ENCODE measurements at places on chromosomes 4 and X. TPM values are rescaled to one million over a fixed set of nuclear protein-coding genes. Genes with fewer than 3 reads are reported as not detected.

The TLL1 gene
- 12.5 TPM for total RNA-seq

The CLIC2 gene
- 10.4 TPM for total RNA-seq

The EREG gene
- under 0.01 TPM for total RNA-seq

The SFRP2 gene
- total RNA-seq, result under 0.01 TPM

The SPARCL1 gene
- total RNA-seq, result 385 TPM

The SLC34A2 gene
- under 0.01 TPM for total RNA-seq

The CT47B1 gene
- not detected for total RNA-seq

Data from bladder microvascular endothelial cell (primary cell).